ENCODE measurements at places on chromosomes 12 and 14.

- DNase-seq: no peak
Observed at GRCh38 chr12:54389607-54390175, 5.2 kb upstream of the ZNF385A start.

DNA sequence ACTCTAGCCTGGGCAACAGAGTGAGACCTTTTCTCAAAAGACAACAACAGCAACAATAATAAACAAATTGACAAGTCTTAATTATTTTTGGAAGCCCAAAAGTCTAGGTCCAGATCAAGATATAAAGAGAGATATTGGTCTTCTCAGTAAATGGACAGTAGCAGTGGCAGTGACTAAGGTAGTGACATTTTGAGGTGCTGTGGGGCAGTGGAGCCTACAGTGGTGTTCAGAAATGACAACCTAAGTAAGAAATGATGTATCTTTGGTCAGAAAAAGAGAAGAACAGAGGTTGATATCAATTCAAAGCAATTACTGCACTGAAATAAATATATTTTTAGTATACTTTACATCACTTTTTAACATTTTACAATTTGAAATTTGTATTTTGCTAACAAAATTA lies 20.7 kb downstream of the METTL25 start:
- DNase-seq: no peak

DNA sequence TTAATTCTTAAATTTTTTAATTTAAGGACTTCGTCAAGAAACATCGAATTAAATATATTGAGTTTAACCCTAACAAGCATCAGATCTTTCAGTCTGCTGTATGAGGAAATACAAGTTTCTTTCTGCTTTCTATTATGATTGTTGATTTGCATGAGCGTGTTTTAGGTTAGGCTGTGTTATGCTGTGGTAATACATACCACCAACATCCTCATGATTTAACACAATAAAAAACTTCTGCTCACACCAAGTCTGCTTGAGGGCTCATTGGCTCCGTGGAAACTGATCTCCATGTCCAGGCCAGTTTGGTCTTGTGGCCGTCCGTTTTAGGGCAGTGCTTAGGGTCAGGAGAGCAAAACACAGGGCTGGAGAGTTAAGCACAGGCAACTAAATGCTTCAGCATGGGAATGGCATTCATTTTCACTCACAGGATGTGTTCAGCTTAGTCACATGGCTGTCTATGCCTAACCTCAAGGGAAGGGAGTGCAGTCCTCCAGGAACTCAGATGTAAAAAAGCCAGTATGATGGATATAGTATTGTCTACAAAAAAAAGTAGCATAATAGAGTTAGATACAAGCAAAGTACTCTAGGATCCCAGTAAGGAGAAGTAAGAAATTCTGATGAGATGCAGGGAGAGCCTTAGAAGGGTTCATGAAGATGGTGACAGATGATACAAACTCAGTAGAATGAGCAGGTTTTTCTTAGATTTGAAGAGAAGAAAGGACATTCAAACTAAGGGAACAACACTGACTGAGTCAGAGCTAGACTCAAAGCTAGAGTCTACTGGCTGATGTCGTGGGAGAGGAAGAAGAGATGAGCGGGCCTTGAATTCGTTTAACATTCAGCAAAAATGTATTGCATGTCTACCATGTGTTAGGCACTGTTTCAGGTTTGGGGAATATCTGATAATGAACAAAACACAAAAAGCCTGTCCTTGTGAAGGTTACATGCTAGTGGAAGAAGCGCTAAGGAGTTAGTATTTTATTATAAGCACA lies 16.3 kb downstream of the MARK3 start:
- no peak for DNase-seq

DNA sequence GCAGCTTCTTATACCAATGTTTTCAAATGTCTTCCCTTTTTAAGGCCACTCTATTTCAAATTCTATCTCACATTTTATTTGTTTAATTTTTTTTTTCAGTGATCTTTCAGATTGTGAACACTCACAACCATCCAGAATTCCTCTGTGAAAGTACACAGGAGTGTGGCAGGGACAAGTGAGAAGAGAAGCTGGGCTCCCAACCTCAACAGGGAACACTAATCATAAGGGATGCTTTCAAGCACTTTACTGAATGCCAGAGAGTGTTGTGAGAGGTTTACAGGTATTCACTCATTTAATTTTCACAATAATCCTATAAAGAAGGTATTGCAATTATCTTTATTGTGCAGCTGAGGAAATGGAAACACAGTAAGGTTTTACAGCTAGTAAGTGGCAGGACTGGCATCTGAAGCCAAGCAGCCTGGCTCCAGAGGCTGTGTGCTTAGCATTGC lies 60.1 kb upstream of the PYGL start:
- no peak for DNase-seq

- DNase-seq: no peak
Observed at GRCh38 chr14:65117769-65118745, 15.7 kb upstream of the MAX start.

DNA sequence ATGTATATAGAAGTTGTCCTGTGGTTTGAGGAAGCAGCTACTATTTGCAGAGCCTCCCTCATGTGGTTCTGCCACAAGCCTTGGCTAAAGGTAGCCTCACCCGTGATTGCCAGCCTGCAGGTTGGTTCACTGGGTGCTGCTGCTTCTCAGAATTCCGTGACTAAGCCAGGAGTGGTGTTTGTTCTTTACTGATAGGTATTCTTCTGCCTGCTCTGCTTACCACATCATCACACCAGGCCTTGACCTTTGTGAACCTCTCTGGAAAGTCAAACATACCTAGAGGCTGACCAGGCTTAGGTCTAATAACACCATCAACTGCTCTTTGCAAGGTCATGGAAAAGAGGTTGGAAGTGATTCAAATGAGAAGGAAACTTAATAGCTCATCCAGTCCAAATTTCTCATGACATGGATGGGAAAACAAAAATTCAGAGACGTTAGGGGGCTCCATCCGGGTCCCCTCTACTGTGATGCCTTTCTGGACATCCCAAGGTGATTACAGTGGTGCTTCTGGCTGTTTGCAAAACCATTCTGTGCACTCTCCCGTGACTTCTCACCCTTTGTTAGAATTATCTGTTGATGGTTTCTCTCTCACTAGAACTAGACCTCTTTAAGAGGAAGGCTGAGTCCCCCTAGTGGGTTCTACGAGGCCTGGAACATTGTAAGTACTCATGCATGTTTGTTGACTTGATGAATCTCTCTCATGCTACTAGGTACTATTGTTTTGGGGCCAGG lies 8.5 kb upstream of the SOCS2 start:
- DNase-seq: no peak

DNA sequence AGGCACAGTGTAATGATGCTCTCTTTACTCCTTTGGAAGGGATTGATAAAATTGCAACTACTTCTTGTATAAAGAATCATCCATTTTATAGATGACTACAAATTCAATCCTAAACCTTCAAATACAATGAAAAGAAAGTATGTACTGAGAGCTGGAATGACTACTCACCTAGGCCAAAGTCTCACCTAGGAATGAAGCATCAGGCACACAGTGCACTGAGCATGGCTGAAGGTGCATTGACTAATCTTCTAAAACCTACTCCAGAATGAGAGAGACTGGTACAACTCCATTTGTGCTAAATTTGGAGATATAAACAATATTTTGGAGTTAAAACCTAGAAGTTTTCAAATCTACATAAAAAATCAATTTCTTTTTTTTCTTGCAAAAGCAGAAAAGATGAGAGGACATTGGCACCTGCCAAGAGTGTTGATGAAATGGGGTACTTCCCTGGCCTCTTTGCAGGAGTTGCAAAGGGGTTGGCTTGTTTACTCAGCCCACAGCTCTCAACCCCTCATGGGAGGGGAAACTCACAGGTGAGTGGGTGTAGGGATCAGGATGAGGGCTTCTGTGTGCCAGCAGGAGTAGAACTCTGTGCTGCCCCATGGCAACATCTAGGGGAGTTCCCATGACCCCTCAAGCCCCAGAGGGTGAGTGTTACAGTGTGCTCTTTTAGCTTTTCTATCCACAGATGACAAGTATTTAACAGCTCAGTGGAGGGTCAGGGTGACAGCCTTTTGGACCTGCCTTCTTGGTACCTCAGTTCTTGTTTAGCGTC lies 31.3 kb downstream of the CLECL1 start:
- no peak for DNase-seq

DNA sequence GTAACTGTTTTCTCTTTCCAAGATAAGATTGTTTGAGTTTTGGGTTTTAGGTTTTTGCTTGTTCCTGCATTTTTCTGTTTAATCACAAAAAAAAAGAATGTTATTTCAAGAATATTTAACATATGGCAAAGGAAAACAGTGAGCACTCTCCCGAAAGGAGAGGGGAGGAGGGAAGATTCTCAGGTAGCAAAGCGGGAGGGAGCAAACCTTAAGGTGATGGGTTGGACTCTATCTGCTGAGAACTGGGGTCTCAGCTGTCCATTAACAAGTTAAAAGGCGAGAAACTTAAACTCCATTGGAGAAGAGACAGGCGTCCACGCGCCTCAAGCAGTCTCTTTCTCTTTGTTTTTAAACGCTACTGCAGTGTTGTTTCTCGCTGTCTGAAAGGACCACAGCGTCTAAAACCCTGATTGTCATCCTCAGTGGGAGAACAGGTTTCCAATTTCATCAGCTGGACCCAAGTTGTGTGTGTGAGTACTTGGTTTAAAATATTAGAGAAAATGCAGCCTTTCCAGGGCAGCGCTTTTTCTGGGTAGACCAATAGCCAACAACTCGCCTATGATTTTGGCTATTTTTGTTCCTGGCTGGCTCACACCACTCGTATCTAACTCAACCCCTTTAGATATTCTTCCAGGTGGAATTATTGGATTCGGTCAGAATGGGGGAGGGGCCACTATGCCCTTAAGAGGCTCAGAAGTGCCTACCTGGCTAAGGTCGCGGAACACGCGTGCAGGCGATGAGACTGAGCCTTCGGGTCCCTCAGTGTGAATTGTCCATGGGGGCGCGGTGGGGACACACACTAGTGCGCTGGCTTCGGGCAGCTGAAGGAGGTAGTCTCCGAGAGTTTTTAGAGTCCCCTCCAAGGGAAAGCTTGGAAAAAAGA lies 8.2 kb downstream of the SIX1 start:
- no peak for DNase-seq

DNA sequence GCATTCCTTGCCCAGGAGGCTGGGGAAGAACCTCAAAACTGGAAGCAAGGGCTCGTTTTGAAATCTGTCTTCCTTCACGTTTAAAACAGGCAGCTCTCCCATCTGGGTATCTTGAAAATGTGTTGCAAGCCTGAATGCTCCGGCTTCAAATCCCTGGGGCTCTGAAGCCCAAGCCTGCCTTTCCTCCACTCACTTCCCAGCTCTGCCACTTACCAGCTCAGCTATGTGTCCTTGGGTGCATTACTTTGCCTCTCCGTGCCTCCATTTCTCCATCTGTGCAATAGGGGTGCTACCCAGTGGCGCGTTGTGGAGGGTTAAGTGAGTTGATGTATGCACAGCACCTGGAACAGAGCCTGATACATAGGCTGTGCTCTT lies 97.6 kb downstream of the GCH1 start:
- no peak for DNase-seq

DNA sequence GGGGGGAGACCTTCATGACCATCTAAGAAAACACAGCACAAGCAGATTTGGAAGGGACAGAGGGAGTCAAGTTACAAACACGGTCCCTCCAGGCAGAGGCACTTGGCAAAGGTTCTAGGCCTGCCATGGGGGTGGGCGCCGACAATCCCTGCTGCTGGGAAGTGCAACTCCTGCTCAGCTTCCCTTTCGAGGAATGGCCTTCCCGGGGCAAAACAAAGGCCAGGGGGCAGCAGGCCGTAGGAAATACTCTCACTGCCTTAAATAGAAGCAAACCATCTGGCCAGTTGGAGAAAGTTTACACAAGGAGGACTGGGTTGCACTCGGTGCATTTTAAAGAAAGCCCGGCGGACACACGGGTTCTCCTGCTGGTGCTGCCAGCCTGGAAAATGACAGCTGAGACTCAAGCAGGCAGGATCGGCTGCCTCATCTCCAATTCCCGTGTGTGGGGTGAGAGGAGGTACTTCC lies 65.8 kb downstream of the ITPK1 start:
- DNase-seq: no peak

DNA sequence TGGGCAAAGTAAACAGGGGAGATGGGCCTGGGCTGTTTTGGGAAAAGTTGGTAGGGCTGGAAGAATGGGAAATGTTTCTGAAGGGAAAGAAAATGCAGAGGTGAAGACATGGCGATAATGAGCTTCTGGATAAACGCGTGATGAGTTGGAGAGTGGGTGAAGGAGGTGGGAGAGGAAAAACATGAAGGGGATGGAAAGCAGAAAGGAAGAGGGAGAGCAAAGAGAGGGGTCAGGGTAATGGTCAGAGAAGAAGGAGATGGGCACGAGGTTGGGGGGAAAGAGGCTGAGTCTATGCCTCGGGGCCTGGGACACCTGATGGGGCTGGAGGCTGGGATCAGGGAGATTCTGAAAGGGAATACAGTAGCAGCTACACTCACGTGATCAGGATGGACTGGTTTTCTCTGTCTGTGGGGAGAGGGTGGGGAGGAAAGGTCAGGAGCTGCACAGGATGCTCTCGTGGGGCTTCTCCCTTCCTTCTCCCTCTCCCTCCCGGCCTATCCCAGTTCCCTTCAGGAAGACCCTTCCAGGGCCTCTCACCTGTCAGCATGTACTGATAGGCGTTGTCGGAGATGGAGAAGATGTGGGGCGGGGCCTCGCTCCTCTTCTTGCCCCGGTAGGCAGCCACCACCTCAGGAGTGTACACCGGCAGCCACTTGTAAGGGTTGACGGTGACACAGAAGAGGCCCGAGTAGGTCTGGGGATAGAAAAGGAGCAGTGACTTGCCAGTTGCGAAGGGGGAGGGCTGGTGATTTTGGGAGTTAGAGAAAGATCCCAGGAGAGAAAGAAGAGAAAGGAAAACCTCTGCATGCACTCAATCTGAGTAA lies 3.1 kb downstream of the MYH7 start:
- no peak for DNase-seq
